Astrocyte of the hippocampus (primary cell): ENCODE measurements at places on chromosomes 11 and 22.
A peak's percentile ranks its signal among the peaks of the same experiment; 100 is the strongest.

GRCh38 chr22:44427611-44428470 lies 70.2 kb downstream of the RTL6 start:
- no peak for DNase-seq

- no peak for DNase-seq
Observed at GRCh38 chr11:65297026-65297672, 17.5 kb upstream of the CDC42EP2 start.

DNA sequence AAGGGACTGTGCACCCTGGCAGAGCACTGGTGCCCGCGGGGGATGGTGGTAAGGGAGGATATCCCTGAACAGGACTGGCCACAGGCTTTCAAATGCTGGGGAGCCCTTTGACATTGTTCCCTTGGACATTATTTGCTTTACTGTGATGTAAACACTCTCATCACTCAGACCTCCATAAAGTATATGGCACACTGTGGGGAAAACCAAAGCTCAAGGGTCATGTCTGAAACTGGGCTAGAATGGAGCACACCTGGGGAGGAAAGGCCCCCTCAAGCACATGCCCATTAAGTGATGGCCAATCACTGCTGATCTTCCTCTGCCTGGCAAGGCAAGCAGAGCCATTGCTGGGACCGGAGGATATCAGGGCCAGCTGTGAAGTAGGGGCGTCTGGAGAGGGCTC lies 60.9 kb upstream of the TENM4 start:
- no peak for DNase-seq

DNA sequence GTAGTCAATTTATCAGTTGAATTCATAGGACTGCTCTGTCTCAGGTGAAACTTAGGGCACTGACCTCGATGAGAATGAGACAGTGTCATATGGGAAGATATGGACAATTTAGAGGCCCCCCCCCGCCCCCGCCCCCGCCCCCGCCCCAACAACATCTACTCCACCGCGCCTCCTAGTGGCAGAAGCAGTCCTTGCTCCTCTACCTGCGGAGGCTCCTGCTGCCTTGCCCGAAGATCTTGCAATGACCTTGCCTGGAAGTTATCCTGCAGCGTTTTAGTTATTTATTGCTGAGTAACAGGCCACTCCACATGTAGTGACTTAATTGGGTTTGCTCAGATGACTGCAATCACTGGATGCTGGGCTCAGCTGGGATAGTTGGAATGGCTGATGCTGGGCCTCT lies 15.2 kb downstream of the SERPINH1 start:
- DNase-seq = no peak

- no peak for DNase-seq
Observed at GRCh38 chr11:16883174-16883573, 131.0 kb downstream of the PLEKHA7 start.

DNA sequence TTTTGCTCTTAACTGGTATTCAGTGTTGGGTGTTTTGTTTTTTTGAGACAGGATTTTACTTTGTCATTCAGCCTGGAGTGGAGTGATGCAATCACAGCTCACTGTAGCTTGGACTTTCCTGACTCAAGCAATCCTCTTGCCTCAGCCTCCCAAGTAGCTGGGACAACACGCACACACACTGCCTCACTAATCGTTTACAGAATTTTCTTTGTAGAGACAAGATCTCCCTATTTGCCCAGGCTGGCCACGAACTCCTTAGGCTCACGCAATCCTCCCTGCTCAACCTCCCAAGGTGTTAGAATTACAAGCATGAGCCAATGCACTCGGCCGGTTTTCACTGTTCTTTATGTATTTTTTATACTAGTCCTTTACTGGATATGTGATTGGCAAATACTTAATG lies 51.0 kb upstream of the IGLL5 start:
- no peak for DNase-seq

- DNase-seq = no peak
Observed at GRCh38 chr11:74626130-74626529, 33.7 kb downstream of the POLD3 start.

GRCh38 chr11:2215561-2216399 lies 44.2 kb upstream of the TH start:
- DNase-seq = no peak

DNA sequence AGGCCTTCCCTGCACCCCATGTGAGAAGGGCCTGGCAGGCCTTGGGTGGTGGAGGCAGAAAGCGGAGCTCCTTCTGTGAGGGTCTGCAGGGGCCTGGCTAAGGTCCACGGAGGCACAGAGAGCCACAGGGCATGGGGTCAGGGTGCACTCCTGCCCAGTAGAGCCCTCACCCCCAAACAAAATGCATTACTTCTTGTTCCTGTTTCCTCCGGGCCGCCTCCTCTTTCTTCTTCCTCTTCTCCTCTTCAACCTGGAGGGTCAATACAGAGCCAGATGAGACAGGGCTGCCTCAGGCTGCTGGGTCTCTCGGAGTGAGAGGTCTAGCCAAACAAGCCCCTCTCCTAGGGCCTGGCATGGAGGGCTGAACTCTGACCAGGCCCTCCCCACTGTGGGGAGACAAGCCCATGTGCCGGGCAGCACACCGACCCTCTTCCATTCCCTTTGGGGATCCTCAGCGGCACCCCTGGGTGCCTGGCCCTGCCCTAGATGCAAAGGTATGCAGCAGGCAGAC lies 10.3 kb upstream of the NAP1L4 start:
- DNase-seq = no peak

DNA sequence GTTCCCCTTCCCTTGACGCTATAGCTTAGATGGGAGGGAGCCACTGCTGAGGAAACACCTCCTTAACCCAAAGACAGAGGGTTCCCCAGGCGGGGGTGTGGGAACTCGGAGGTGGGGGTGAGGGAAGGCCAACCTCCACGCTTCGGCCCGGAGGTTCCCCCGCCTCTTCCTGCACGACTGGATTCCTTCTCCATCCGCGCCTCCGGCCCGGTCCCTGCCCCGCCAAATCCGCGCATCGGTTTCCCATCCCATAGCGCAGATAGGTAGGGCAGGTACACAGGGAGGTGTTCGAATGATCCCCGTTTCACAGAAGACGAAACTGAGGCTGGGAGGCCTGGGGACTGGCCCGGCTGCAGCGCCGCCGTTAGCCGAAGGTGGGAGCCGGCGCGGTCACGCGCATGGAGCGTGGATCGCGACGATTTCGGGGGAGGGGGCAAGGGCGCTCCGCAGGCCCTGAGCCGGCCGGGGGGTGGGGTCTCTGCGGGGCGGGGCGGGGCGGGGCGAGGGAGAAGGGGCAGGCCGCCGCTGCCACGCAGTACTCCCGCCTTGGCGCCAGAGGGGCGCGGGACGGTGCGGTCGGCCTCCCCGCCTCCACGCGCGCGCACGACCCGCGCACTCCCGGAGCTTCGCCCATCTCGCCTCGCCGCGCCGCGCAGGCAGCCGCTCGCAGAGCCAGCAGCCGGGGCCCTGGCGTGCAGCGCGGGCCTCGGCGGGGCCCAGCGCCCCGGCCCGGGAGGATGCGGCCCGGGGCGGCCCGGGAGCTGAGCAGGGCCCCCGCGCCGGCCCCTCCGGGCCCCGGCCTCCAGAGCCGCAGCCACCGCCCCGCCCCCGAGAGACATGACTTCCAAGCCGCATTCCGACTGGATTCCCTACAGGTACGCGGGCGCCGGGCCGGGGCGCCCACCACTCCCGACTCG lies at the start of gene TUB:
Gene TUB, plus strand, starts transcription at position 538 of the 917 bp plus-strand sequence. Its CDS starts 300 bp downstream, at position 838.
- DNase-seq = peak; percentile 65

DNA sequence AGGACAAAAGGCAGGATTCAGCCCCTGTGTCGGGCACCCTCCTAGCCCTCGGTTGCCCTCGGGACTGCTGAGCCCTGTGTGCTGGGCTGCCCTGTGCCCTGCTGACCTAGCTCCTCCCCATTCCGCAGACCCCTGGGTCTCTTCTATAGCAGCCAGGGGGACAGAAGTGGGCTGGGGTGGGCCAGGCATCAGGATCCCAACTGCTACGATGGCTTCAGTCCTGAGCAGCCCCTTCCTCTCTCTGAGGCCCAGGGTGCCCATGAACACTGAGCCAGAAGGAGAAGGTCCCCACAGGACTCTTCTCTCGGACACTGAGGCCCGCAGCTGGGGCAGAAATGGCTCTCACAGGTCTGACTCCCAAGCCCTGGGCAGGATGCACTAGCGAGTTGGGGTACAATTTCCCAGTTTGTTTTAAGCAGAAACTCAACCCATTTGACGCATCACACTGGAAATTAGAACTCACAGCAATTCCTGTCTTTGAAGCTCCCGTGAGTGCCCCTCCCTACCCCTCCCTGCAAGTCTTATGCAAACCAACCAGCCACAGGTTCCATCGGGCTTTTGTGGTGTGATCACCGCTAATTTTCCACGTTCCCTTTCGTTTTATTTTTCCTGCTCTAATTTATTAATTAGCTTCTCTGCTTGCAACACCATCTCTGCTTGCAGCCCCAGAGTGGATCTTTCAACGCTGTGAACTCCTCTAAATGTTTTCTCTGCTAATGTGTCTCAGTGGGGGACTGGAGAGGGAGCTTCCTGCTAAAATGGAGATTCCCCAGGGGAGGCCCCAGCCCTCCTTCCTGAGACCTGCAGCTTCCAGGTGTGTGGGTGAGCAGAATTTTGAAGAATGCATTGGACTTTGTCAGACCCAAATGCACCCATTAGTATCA lies 56.7 kb downstream of the PHF21B start:
- no peak for DNase-seq

GRCh38 chr11:114195981-114196731 lies 100.0 kb upstream of the NNMT start:
- DNase-seq = no peak

GRCh38 chr22:46293577-46294260 lies 3.0 kb upstream of the GTSE1 start:
- DNase-seq = peak; percentile 59

DNA sequence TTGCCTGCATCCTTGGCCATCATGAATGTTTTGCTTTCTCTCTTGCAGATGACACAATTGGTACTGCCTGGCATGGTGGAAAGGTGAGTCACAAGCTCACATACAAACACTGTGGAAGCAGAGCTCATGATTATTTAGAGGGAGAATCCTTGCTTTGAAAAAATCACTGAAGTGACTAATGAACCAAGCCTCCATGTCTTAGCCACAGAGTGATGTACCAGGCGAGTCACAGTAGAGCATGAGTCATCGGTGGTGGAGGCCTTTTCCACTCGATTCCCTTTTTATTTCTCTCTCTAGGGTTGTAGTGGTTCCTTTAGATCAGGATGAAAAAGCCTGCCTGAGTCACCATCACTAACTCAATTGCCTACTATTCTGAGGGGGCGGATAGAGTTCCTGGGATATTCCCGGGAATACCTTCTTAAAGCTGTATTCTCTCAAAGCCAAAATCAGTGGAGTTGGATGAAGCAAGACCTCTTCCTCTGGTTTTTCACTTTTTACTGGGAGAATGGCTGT lies 49.6 kb upstream of the ALKBH3 start:
- DNase-seq = peak; percentile 98

- DNase-seq = no peak
Observed at GRCh38 chr11:102361086-102362031, 14.3 kb downstream of the BIRC2 start.

- DNase-seq = no peak
Observed at GRCh38 chr11:27281276-27281675, 81.7 kb downstream of the CCDC34 start.

- no peak for DNase-seq
Observed at GRCh38 chr11:18522388-18522787, 4.4 kb downstream of the TSG101 start.

DNA sequence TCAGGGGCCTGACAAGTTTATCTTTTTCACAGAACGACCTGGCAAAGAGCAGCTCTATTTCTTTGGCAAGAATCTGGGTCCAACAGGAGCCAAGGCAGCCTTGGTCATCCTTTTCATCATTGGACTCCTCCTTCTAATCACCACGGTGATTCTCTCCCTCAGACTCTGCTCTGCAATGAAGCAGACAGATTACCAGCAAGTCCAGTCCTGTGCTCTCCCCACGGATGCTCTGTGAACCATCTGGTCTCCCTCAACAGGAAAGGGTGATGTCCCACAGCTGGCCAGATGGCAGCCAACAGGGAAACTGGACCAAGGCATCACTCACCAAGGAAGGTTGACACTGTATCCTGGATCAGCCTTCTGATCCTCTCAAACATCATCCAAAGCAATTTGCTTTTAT lies 17.0 kb upstream of the PANX1 start:
- peak; percentile 8 for DNase-seq

- no peak for DNase-seq
Observed at GRCh38 chr22:28179392-28179791, 260.3 kb upstream of the PITPNB start.

- DNase-seq = peak; percentile 25
Observed at GRCh38 chr11:121446752-121447156, 5.4 kb upstream of the SORL1 start.

DNA sequence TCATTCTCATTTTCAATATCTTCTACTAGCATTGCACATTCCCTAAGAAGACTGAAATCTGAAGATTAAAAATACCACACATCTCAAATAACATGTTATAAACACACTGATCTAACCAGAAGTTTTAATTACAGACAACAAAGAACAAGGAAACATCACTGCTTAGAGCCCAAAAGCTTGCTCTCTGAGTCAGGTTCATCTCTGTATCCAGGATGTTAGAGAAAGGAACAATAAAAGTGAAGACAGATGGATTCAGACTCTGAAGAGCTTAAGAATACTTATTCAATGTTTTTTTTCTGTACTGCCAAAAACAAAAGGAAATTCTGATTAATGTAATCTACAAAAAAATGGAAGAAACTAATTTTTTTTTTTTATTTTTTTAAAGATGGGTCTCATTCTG lies 16.5 kb downstream of the RDX start:
- no peak for DNase-seq

DNA sequence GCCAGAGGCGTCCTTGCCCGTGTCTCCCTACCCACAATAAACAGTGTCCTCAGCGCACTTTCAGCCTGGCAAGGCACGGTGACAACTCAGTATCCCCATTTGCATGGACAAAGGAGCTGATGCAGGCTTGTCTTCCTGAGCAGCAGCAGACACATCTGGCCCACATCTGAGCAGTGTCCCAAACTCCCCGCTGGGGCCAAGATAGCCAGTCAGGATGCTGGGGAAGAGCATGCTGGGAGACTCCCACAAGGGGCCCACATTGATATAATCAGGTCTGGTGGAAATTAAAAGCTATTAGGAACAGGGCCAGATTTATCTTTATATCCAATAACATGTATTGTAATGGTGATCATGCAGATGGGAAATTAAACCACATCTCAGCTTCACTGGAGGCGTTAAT lies 24.7 kb downstream of the DSCAML1 start:
- no peak for DNase-seq

- DNase-seq = no peak
Observed at GRCh38 chr22:23168391-23169042, 11.8 kb upstream of the BCR start.

- no peak for DNase-seq
Observed at GRCh38 chr11:131964698-131965483, 594.5 kb downstream of the NTM start.

GRCh38 chr11:19868281-19868821 lies 155.7 kb downstream of the NAV2 start:
- peak; percentile 68 for DNase-seq
